ENCODE measurements at places on chromosomes 1 and 21. TPM values are rescaled to one million over a fixed set of nuclear protein-coding genes. Genes with fewer than 3 reads are reported as not detected.

OR10K1 gene
- not detected for total RNA-seq

KCNK1 gene
- total RNA-seq, result 4.9 TPM

NMNAT2 gene
- total RNA-seq, result 34.2 TPM

ELF3 gene
- total RNA-seq, result under 0.01 TPM

RNU1-4 gene
- total RNA-seq, result under 0.01 TPM

MX2 gene
- 0.41 TPM for total RNA-seq

VPS72 gene
- 106 TPM for total RNA-seq

TRAF5 gene
- 16.3 TPM for total RNA-seq

AXDND1 gene
- 0.41 TPM for total RNA-seq

SLC16A4 gene
- total RNA-seq, result 4.1 TPM

SPATA45 gene
- total RNA-seq, result 2.0 TPM

WLS gene
- 28.1 TPM for total RNA-seq
